ENCODE measurements at places on chromosomes 5 and 9.

GRCh38 chr5:84197538-84197937 lies 187.1 kb downstream of the EDIL3 start:
- DNase-seq = no peak

DNA sequence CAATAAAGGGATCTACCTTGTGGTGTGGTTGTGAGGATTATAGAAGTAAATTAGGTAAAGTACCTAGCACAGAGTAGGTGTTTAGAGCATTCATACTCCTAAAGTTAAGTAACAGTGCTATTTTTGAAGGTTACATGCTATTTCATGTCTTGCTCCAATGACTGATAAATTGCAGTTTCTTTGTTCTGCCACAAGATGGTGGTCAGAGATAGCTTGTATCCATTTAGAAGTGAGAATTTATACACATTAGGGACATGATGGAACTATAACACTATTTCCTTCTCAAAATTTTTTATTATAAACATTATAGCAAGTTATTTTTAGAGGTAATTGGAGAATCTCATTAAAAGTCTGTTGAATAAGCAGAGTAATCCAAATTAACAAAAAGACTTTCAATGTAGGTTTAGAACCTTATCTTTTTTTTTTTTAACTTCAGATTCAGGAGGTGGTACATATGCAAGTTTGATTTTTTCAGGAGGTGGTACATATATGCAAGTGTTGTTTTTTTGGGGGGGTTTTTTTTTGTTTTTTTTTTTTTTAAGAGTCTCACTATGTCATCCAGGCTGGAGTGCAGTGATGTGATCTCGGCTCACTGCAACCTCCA lies 17.1 kb downstream of the MTREX start:
- DNase-seq = peak; percentile 60

- no peak for DNase-seq
These were observed 36.8 kb upstream of the SEMA4D start for GRCh38 chr9:89534515-89535287.

GRCh38 chr5:169431386-169431785 lies 130.4 kb upstream of the SLIT3 start:
- no peak for DNase-seq

GRCh38 chr5:34986965-34987364 lies 57.6 kb downstream of the DNAJC21 start:
- DNase-seq = no peak

DNA sequence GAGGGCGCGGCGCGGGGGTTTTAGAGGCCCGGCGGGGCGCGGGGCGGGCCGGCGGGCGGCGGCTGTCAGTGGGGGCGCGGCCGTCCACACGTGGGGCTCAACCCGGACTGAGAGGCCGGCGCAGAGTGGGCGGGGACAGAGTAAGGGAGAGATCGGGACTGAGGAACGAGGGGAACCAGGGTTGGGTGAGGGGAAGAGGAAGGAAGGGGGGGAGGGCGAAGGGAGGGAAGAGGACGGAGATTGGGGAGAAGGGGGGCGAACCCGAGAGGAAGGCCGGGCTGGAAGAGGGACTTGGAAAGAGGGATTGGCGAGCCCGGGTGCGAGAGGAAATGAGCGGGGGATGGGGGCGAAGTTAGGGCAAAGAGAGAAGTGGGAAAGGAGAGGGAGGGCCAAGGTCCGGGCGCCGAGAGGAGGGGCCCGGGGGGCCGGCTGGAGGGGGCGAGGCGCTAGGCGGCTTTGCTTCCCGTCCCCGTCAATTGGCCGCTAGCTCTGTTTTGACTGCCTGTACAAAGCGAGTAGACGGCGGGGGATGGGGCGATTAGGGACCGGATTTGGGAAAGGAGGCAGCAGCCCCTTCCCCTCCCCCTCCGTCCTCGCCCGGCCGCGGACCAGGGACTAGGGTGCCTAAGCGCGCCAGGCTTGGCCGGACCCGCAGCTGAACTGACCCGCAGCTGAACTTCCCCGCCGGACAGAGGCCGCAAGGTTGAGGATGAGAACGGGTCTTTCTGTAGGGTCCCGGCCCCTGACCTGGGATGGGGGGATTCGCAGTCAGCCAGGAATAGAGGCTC lies 399 bp upstream of the FBN2 start:
- peak; percentile 97 for DNase-seq

DNA sequence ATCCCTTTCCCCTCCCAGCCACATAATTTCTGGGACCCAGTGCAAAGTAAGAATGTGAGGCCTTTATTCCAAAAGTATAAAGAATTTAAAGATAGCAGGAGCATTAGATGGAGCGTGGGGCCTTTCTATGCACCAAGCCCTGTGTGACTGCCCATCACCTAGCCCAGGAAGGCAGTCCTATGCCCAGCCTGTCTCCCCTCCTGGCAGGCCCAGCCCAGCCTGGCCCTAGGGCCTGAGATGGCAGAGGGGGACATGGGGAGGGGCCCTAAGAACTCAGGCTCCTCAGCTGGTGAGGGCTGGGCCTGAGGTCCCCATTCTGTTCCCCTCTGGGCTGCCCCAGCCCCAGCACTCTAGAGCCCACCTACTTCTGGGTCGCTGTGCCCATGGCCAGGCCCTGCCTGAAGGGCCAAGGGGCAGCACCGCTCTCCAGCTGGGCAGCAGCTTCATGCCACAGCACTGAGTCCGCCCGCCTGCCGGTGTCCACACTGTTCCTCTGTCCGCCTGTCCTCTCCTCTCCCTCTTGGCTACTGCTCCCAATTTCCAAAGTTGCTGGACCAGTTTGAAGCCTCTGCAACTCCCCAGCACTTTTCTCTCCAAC lies 995 bp upstream of the SLC23A1 start:
- no peak for DNase-seq

DNA sequence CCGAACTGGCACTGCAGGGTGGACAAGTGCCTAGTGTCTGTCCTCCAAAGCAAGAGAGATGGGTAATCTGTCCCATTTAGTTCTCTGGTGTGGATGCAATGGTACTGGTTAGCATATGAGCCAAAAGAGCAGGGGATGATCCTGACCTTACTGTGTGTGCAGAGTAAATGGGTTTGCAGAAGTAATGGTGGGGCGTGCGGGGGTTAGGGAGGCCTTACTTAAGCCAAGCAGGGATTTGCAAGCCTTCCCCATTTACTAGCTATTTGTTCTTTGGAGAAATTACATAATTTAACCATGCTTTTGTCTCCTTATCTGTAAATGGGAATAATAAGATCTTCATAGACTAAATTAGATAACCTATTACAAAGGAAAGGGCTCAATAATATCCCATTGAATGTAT lies 19.9 kb upstream of the LCP2 start:
- DNase-seq = no peak

DNA sequence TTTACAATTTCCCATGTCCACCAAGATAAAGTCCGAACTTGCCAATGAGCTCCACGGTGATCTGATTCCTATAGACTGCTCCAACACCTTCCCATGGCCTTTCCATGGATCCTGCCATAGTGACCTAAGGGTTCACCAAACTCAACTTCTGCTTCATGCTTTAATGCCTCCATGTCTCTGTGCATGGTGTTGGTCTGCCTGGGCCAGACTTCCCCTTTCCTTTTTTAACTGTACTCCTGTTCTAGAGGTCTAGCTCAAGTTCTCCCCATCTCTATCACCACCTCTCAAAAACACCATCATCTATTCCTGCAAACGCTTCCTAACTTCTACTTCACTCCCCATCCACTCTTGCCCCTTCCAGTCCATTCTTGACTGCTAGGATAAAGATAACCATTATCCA lies 14.8 kb upstream of the SMARCA2 start:
- DNase-seq = no peak

DNA sequence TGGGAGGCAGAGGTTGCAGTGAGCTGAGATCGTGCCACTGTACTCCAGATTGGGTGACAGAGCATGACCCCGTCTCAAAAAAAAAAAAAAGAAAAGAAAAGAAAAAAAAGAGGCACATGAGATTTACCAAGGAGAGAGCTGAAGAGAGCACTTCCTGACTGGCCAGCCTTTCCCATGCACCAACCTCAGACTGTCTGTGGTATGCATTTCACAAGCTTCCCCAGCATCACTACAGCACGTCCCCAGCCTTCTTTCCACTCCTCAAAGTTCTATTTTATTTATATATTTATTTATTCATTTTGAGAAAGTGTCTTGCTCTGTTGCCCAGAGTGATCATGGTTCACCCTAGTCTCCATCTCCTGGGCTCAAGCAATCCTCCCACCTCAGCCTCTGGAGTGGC lies 13.6 kb upstream of the FUBP3 start:
- DNase-seq = no peak

- no peak for DNase-seq
These were observed 52.8 kb upstream of the TAF11L2 start for GRCh38 chr5:17445185-17445584.

- DNase-seq = no peak
These were observed 111.3 kb upstream of the ADRA1B start for GRCh38 chr5:159805021-159805420.

DNA sequence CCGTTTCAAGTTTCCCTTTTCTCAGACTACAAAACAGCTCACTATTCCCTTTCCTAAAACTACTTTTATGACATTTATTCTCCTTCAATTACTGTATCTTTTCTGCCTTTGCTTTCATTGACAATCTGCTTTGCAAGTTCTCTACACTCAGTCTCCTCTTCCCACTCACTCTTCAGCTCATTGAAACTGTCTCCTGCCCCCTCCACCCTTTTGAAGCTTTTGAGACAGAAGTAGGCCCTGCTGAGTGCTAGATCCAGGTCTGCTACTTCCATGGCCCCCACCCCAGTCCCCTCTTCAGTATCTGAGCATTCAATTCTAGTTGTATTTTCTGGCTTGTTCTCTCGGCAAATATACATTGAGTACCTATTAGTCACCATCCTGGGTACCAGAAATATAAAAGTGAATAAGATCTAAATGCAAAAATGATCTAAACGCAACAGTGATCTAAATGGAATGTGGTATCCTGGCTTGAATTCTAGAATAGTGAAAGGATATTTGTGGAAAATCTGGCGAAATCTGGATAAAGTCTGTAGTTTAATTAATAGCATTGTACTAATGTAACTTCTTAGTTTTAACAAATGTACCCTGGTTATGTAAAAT lies 58.4 kb downstream of the OR2K2 start:
- DNase-seq = peak; percentile 38

GRCh38 chr5:118956727-118957126 lies 31.6 kb downstream of the DTWD2 start:
- peak; percentile 23 for DNase-seq

GRCh38 chr5:150310246-150310645 lies 7.5 kb upstream of the ARSI start:
- DNase-seq = no peak

DNA sequence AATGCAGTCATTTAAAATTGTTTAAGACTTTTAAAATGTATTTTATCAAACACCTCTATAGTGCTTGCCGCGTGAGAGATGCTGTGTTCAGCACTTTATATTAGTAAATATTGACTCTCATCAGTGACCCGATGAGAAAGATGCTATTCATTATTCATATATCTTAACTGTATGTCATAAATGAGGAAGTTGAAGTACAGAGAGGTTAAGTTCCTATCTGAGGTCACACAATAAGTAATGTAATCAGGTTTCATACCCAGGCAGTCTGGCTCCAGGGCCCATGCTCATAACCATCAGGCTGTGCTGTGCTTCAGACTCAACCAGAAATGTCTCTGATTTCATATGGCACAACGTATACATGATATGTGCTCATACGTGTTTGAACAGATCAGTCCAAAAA lies 119.0 kb downstream of the SV2C start:
- no peak for DNase-seq

DNA sequence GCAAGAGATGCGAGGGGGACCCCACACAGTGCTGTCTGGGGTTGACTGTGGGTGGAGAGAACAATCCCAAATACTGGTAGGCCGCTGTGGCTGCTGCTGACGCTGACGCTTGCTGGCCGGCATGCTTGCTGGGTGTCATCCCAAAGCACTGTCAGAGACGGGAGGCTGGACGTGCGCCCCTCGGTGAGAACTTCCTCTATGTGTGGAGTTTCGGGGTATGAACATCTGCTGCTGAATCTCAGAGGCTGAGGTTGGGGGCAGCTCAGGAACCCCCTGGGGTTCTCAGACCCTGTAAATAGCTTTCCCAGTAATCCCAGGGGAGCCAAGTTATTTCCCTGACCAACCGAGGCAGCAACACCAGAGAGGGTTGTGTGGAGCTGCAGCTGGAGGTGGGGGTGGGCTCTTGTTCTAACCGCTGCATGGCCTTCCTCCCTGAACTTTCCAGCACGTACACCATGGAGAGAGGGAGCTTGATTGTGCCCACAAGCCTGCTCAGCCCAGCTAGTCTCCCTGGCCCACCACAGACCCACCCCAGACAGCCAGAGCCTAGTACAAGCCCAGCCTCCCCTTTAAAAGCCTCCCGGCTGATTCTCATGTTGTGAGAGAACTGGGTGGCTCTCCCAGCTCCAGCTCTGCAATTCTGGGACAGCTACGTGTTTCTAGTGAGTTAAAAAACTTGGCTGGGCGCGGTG lies 21.8 kb upstream of the SLC12A7 start:
- no peak for DNase-seq

DNA sequence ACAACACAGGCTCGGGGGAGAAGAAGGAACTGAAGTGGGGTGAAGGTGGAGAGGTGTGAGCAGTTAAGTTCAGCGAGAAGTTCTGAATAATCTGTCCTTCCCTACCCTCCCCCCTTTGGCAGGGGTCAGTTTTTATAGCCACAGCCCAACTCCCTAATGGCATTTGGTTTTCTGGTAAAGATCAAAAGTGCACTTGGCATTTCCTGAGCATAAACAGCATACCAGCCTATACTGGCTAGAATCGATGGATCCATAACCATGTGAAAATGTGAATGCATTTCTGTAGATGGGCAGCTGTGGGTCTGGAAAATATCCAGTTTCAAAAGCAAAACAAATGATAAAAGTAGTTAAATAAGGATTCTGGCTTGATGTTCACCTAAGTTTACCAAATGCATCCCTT lies 410.9 kb downstream of the PLK2 start:
- DNase-seq = no peak

DNA sequence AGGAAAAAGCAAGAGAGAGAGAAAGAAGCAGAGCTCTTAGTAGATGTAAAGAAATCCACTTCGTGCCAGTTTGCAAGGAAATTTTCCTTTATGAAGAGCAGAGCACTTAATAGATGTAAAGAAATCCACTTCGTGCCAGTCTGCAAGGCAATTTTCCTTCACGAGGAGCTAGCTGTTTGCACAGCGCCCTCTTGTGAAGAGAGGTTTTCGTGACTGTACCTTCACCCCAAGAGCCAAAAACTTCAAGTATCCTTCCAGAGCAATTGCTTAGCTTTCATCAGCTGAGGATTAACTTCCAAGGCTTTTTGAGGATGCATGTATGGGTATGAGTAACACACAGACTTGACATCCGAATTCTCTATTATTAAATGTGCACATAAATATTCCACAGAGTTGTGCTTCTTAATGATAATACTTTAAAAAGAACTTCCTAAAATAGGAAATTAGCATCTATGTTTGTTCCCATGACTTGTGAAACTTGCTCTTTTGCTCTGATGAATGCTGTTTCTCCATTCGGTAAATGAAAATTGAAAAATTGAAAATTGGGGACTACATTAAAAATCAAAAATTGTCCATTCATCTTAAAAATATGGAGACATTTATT lies 525.6 kb downstream of the PDE4D start:
- DNase-seq = peak; percentile 63

GRCh38 chr5:199197-199949 lies 8.1 kb downstream of the LRRC14B start:
- DNase-seq = no peak

DNA sequence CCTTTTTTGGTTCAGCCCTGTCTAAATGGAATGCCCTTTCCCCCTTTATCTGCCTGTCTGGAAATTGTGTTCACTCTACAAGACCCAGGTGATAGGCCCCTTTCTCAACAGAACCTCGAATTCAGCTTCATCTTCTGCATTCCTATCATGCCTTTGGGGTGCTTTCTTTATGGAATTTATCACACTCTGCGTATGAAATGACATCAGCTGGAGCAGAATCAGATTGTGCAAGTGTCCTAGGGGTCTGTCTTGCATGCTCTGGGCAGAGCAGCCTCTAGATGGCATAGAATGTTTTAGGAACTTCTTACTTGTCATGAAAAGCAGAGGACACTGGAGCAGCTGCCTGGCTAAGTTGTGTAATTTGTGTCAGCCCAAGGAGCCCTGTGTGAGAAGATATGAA lies 84.9 kb downstream of the ISL1 start:
- peak; percentile 3 for DNase-seq
